T-helper 1 cell treated with Interleukin-12 subunit alpha and Interleukin-12 subunit beta and Interleukin-4 antibody, amounts not matched to agents 30 ng/mL and 1 ng/mL, for 36 hours (primary cell): ENCODE measurements at places on chromosomes 4 and X. TPM values are rescaled to one million over a fixed set of nuclear protein-coding genes. Genes with fewer than 3 reads are reported as not detected.

The SCARB2 gene
- total RNA-seq = 9.4 and 11.2 TPM in 2 replicates

The ARMCX1 gene
- total RNA-seq = 0.12 TPM in 1 of 2 replicates, not detected in the other

The RASL11B gene
- 0.17 TPM in 2 replicates for total RNA-seq

The DMP1 gene
- not detected in 2 replicates for total RNA-seq

The DGKK gene
- total RNA-seq = not detected in 2 replicates
